ENCODE measurements at places on chromosomes 1 and 21.

DNA sequence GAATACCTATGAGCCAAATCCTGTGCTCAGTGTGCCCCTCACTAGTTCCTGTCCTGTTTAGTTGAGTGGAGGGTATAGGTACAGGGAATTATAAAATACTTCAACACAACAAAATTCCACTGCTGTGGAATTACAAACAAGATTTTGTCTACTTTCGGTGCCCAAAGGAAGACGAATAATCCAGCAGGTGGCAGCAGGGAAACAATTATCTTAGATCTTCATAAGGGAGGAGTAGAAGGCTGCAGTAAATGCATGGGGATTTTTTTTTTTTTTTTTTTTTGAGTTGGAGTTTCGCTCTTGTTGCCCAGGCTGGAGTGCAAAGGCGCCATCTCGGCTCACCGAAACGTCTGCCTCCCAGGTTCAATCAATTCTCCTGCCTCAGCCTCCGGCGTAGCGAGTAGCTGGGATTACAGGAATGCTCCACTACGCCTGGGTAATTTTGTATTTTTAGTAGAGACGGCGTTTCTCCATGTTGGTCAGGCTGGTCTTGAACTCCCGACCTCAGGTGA, 2.0 kb upstream of the PIP5K1A start:
- peak; percentile 25 for DNase-seq

GRCh38 chr1:226491093-226491850, 57.3 kb upstream of the STUM start:
- no peak for DNase-seq

GRCh38 chr21:39078322-39079065, 104.8 kb downstream of the PSMG1 start:
- DNase-seq, result no peak

GRCh38 chr1:64598100-64598571, 128.2 kb downstream of the CACHD1 start:
- DNase-seq, result no peak

DNA sequence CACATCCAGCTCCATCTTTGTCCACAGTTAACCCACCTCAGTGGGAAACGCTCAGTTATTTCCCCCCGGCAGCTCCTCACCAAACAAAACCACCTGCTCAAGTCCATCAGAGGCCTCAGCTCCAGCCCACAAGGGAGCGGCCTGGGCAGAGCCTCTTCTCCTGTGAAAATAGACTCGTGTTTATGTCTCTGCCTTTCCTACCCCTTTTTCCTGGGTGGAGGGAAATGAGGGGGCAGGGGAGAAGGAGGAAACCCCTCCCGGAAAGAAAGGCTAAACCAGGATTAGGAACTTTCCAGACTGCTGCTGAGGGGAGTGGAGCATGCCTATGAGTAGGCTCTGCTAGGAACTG, 81.6 kb downstream of the PAX7 start:
- no peak for DNase-seq

- DNase-seq, result no peak
Measured at GRCh38 chr1:155649676-155650075, 38.9 kb downstream of the YY1AP1 start.

GRCh38 chr1:2198571-2198970, 4.0 kb upstream of the FAAP20 start:
- no peak for DNase-seq

DNA sequence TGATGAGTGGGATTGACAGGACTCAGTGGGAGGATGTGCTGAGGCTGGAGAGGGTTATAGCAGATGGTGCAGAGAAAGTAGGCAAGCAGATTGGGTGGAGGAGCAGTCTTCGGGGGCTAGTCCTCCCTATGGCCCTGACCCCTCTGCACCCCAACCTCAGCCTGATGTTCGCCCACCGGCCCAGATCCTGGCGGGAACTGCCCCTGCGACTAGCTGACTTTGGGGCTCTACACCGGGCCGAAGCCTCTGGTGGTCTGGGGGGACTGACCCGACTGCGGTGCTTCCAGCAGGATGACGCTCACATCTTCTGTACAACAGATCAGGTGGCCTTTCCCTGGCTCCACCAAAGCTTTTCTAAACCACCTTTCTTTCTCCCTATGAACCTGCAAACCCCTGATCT, 9.6 kb upstream of the ECM1 start:
- DNase-seq, result no peak

GRCh38 chr1:1788646-1789431, 10.6 kb upstream of the NADK start:
- DNase-seq, result no peak

GRCh38 chr1:4602462-4603294, 51.7 kb upstream of the AJAP1 start:
- DNase-seq, result no peak

DNA sequence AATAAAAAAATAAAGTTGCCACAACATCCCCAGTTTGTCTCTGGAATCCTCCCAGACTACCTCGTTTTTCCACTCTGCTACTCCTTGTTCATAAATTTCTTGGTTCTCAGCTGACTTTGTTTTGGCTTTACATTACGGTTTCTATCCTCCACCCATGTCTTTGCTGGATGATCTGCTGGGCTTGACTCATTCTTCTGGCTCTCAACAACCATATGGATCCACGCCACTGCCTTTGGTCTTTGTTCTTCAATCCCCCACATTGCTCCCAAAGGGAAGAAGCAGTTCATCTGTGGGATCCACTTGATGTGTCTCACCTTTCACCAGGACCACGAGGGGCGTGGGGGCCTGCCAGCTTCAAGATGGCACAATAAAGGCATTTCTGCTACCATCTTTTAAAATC, 67.1 kb upstream of the NBL1 start:
- DNase-seq, result no peak

DNA sequence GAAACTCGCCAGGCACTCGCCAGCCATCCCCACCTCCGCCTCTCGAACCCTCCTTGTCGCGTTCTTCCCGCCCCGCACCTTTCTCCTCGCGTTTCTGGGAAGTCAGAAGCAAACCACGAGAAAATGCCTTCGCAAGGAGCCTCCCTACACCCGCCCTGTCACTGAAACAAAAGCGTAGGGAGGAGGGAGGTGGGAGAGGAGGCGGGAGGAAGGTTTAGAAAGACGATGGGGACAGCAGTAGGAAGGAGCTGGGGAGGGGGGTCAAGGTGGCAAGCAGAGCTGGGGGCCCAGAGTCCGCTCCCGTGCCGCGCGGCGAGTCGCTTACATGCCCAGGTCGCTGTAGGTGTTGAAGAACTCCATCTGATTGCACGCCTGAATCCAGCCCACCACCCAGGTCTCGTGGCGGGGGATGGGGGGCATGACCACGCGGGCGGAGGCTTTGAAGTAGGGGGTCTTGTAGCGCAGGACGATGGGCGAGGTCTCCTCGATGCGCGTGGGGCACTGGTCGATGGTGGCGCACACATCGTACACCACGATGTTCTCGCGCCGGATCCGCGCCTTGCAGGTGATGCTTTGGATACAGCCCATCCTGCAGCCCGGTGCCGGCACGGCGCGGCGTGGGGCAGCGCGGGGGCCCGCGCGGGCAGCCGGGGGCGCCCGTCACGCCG, 1.0 kb downstream of the FAM78B start:
- no peak for DNase-seq

GRCh38 chr1:229508823-229509337, 739 bp upstream of the NUP133 start:
- DNase-seq, result no peak

DNA sequence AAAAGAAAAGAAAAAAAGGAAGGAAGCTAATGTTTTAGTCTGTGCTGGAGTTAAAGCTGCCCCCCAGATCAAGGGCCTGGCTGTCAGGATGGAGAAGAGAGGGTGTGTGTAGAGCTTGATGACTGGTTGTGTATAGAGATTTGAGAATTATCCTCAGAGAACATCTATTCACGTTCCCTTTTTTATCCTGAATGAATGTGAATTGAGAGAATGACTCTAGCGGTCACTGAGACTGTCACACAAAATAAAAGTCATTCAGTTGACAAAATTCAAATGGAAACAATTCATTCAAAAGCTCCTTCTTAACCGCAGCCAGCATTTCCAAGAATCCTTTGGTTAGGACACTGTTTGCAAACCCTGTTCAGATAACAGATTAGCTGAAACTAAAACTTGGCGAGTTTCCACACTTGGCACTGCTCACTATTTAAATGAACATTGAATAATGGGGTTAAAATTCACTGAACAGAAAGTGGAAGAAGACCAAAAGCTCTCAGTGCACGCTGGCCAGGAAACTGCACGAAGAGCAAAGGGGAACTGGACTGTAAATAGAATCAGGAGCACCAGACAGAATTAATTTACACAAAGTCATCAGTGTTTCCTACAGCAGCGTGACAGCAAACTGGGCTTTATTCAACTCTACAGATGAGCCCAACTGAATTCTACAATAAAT, 13.6 kb upstream of the FAM89A start:
- no peak for DNase-seq
